ENCODE measurements at places on chromosomes 1 and 21. TPM values are rescaled to one million over a fixed set of nuclear protein-coding genes. Genes with fewer than 3 reads are reported as not detected.

SELENBP1 gene
- total RNA-seq: 2,164 TPM

PKP1 gene
- total RNA-seq: 0.18 TPM

KRTAP22-1 gene
- total RNA-seq: not detected

OR10Z1 gene
- not detected for total RNA-seq

OR6K3 gene
- total RNA-seq: not detected

NFIA gene
- 51.1 TPM for total RNA-seq

FCRL2 gene
- 1.1 TPM for total RNA-seq

PSMB4 gene
- 175 TPM for total RNA-seq

LPAR3 gene
- total RNA-seq: 2.8 TPM

KRTAP12-2 gene
- not detected for total RNA-seq

EPHB2 gene
- 43.3 TPM for total RNA-seq

KCNK2 gene
- 0.27 TPM for total RNA-seq

RGS1 gene
- total RNA-seq: 27.1 TPM

TSPEAR gene
- 0.09 TPM for total RNA-seq

GRCh38 chr1:218995091-218995665, 178.5 kb upstream of the LYPLAL1 start:
- DNase-seq: no peak

DNA sequence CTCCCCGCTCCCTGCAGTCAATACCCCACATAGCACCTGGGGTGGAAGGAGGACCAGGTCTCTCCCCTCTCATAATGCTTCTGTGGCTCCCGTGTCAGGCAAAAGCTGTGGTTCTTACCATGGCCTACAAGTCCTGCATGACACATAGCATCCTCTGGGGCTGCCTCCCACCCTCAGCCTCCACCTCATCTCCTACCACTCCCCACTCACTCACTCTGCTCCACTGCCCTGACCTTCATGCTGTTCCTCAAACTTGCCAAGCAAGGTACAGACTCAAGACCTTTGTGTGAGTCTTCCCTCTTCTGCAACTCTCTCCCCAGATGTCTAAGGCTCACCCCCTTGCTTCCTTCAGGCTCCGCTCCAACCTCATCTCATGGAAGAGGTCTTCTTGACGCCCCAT, 28.0 kb upstream of the VANGL1 start:
- DNase-seq: no peak

DNA sequence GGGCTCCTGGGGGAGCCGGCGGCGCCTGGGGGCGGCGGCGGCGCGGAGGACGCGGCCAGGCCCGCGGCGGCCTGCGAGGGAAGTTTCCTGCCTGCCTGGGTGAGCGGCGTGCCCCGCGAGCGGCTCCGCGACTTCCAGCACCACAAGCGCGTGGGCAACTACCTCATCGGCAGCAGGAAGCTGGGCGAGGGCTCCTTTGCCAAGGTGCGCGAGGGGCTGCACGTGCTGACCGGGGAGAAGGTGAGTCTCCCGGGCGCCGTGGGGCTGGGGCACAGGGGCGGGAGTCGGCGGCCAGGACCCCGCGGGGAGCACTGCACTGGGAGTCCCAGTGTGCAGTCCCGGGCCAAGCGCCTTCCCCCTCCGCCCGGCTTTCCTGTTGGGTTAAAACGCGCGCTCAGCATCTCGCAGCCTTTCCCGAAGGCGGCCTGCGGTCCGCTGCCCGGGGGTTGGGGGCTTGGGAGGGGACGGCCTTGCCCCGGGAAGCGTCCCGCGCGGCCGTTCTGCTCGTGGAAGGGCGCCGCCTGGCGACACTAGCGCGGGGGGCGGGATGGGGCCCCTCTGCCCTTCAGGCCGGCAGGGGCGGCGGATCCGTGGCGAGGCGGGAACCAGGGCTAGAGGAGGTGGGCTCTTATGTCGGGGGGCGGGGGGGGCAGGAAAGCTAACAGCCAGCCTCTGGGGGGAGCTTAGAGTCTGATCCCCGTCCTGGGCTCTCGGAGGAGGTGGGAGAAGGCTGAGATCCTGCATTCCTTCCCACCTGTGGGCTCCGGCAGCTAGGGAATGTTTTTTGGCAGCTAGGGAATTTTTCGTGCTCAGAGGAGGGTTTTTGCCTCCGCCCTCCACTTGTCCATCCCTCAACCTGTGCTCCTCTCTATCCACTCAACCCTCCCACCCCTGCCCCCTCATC, 1.1 kb downstream of the HUNK start:
- DNase-seq: peak; percentile 78

- DNase-seq: no peak
These were observed 33.2 kb downstream of the PACC1 start for GRCh38 chr1:212381397-212382035.

GRCh38 chr1:30995990-30996612, 69.4 kb downstream of the PUM1 start:
- DNase-seq: no peak

- peak; percentile 78 for DNase-seq
These were observed 98.9 kb downstream of the DHRS3 start for GRCh38 chr1:12518931-12519692.

- DNase-seq: no peak
These were observed 75.2 kb downstream of the SH3GLB1 start for GRCh38 chr1:86779308-86780191.

DNA sequence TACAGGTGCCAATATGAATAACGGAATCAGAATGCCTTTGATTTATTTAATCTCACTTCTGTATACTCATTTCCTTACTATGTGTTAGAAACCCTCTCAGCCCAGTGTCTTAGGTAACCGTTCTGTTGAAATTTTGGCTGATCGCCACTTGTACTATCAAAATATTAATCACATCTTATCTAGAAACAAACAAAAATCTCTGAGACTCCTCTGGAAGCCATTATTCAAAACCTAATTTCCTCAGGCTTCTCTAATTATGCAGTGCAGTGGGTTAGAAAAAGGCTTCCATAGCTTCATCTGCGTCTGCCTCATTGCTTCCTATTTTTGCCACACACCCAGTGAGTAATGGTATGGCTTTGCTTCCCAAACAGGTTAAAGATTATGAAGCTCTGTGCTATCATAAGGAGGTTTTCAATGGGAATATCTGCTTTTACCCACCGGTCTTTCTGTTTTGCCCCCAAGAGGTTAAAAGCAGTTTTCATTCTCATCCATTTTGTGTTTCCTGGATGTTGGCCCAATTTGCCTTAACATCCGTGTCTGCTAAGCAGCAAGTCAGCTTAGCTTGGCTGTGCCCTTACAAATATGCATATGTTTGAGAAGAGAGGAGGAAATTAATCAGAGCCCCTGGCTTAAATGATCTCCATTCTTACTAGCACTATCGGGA, 129.6 kb downstream of the RYR2 start:
- DNase-seq: no peak

DNA sequence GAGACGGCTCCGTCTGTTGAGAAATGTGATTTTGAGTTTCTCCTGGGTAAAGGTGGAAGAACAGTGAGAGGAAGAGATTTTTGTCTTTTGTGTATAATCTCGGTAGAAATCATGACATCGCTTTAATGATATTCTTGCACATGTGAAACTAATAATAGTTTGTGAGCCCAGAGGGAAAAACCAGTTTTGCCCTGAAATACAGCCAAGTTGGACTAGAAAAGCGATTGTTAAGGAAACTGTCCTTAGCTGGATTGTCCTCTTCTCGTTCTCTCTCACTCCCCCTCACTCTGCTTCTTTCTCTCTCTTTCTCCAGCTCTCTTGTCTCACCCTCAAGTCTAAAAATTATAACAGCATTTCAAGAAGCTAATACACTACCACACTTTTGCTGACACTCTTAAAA, 17.1 kb downstream of the KCNJ6 start:
- DNase-seq: no peak

- no peak for DNase-seq
These were observed 10.8 kb upstream of the TIAM1 start for GRCh38 chr21:31354604-31355443.

GRCh38 chr1:20141001-20141400, 1.9 kb downstream of the PLA2G2F start:
- no peak for DNase-seq

DNA sequence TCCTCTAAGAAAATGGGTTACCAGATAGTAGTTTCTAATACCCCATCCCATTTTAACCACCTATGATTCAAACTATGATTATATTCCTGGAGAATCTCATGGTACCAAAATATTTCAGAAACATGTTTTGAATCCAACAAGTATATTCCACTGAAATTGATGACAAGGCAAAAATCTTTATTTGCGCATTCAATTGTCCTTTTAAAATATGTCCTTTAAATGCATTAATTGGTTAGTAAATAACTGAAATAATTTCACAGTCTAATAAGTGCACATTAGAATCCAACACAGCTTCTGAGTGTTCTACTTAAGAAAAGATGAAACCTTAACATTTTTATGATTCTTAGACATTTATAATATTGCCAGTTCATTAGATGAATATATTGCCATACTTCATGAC, 356.6 kb downstream of the SETD4 start:
- DNase-seq: no peak

DNA sequence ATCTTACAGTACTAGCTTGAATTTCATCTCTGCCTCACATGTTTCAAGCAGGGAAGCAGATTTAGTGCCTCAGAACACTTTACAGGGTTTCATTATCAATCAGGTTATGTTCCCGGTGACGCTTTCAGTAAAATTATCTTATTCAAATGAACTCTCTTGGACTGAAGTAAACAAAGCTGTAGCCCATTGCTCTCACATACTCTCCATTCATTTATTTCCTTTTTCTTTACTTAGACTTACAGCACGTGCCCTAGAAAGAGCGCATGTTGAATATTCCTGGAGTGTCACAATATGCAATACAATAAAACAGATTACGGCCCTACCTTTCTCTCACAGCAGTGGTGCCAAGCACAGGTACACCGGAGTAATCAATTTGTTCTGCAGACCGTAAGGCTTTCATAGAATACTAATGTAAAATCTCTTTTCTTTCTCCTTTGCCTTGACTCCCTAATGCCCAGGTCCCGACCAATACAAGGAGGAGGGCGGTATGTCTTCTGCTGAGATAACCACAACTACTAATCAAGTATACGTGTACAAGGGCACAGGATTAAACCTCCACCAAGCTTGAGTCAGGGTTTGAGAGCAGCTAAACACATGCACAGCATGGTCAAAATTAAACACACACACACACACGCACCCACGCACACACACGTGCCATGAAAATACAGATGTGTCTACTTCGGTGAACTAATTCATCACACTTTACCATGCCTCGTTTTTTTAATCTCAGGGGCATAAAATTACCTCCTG, 62.8 kb downstream of the NRIP1 start:
- no peak for DNase-seq

- DNase-seq: no peak
These were observed 456.4 kb upstream of the DEPDC1 start for GRCh38 chr1:68953311-68953710.

- DNase-seq: no peak
These were observed 2.7 kb upstream of the HDGF start for GRCh38 chr1:156754219-156754618.

DNA sequence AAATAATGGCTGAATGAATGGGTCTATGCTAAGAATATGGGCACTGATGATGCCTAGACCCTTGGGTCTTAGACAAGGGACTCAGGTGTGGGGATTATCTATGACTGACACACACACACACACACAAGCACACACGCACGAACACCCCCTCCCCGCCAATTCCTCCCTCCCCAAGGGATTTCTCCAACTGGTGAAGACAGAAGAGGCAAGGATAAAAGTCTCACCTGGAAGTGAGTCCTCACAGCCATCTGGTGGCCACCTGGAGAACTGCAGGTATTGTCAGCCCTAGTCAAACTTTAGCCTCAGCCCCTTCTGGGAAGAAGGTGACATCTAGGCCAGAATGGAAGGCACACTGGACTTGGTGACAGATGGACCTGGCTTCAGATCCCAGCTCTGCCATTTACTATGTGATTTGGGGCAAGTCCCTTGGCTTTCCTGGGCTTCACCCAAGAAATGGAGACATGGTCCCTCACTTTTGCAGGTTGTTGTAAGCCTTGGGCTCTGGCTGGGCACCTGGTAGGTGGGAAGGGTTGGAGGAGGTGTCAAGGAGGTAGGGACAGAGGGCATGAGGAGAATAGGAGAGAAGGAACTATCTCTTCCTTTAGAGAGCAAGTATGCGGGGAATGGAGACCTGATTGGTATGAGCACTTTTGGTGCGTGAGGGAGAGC, 4.0 kb upstream of the GPR3 start:
- DNase-seq: peak; percentile 86

DNA sequence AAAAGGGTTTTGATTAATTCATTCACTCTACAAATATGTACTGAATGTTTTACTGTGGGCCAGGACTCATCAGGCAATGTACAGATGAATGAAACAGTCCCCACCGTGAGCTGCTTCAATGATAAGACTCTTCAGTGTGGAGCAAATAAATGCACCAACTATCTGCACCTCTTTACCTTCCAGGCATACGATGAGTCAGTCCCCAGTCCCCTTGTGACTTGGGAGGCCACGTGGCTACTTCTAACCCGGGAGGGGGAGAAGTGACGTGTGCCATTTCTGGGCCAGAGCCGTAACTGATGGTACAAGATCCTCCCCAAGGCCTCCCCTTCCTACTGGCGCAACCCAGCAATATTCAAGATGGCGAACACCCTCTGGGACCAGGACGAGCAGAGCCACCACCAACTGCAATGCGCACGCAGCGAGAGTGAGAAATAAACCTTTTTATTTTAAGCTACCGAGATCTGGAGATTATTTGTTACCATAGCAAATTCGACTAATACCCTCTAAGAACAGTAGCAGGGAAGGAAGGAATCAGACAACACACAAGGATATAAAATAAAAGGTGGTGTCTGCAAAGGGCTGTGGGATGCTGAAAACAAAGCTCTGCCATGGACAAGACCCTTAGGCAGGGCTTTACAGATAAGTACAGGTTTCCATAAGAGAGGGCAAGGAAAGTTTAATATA, 74.5 kb downstream of the NPHP4 start:
- no peak for DNase-seq

DNA sequence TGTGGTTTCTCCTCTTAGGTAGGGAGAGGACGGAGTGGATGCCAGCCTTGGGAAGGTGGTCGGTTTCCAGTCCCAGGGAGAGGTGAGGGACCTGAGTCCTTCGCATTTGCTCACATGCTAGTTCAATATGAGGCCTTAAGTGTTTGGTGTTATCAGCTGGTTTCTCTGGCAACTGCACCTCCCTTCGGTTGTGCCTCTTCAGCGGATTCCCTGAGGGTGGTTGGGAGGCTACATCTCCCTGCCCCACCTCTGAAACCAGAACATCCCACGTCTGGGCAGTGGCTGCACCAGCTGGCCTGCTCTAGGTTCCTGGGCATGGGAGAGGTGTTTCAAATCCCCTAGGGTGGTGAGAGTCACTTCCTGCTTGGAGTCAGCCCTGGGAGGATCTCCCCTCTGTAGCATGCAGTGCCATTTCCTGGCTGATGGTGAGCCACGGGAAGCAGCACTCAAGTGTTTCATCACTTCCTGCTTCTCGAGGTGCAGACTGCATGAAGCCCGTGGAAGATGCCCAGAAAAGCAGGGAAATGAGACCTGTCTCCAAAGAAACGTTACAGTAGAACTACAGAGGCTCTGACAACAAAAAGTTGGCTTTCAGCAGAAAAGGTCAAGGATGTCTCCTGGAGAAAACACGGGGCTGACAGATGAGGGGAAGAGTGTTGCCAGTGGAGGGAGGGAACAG, 4.5 kb downstream of the TMEM125 start:
- DNase-seq: no peak

GRCh38 chr1:231485029-231485784, 43.3 kb upstream of the TSNAX start:
- DNase-seq: no peak

- DNase-seq: no peak
These were observed 289.8 kb upstream of the POU3F1 start for GRCh38 chr1:38336301-38336923.

Measured in left colon (tissue), 2 donors.